ENCODE measurements at places on chromosomes 5 and 9. TPM values are rescaled to one million over a fixed set of nuclear protein-coding genes. Genes with fewer than 3 reads are reported as not detected.

Gene PITX1
- polyA plus RNA-seq, result 103 TPM

Gene POMT1
- 23.0 TPM for polyA plus RNA-seq

Gene GABRA1
- not detected for polyA plus RNA-seq

Gene ARL14EPL
- 0.03 TPM for polyA plus RNA-seq

Gene NEUROG1
- not detected for polyA plus RNA-seq

Gene NUTM2G
- not detected for polyA plus RNA-seq

Measured in psoas muscle (tissue), 8 donors.